ENCODE measurements at places on chromosomes 16 and 17.
A peak's percentile ranks its signal among the peaks of the same experiment; 100 is the strongest.

DNA sequence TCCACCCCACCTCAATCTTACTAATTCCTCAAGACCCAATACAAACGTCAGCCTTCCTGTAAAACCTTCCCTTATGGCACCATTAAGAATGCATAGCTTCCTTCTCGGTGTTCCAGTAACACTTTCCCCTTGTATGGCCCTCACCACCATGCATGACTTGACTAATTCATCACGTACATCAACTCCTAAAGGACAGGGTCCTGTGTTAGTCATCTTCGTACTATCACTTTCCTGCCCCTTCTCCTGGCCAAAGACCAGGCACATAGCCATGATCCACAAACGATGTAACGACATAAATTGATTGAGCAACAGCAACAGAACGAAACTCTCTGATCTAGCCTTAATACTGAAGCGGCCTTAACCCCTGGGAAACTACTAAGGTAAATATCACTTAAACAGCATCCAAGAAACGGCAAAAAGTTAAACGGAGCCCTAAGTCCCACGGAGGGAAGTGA lies 612 bp downstream of the PSMD12 start:
- peak overlapping the region; percentile 88 for H3K27ac ChIP-seq
- H3K36me3 ChIP-seq: peaks cover 11% of the 10 kb centered on the region
- no peaks in the 10 kb centered on the region for H3K27me3 ChIP-seq
- peak overlapping the region; percentile 92 for H3K4me3 ChIP-seq

GRCh38 chr17:13490906-13491482 lies 110.7 kb downstream of the HS3ST3A1 start:
- no peak for DNase-seq
- H3K36me3 ChIP-seq: no peaks in the 10 kb centered on the region
- H3K27ac ChIP-seq: no peak overlapping the region
- H3K4me1 ChIP-seq: no peaks in the 10 kb centered on the region

DNA sequence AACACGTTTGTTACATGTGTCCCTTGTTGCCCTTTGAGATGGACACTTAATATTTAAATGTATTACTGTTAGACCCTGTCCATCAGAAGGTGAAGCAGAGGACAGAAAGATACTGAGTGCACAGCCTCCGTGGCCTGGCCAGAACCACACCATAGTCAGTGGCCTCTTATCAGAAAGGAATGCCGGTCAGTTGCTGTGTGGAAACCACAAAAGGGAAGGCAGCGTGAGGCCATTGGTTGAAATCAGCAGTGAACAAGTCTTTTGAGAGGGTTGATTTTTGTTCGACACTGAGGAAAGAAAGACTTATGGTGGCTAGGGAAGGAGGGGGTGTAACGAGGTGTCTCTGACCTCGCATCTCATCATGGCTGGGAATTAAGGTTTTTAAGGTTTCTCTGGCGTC lies 85.4 kb upstream of the CLEC18A start:
- H3K27me3 ChIP-seq: no peaks in the 10 kb centered on the region
- no peak overlapping the region for H3K27ac ChIP-seq
- peaks cover 25% of the 10 kb centered on the region for H3K36me3 ChIP-seq
- H3K4me1 ChIP-seq: no peaks in the 10 kb centered on the region
- no peak overlapping the region for H3K4me3 ChIP-seq

DNA sequence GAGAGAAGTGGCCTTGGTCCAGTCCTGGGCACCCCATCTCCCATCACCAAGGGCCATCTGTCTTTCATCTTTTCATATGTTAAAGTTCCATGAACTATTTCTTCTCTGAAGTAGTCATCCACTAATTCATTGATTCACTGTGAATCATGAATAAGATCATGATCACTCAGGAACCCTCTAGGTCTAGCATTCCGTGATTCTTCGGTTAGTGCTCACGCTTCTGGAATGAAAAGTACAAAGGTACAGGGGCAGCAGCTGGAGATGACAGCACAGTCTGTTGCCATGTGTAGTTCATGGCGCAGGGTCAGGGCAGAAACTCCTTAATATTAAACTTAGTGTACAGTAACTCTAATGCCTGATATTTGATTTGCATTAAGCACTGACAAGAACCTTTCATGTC lies 127.1 kb downstream of the CDH13 start:
- H3K27ac ChIP-seq: no peak overlapping the region
- H3K27me3 ChIP-seq: peaks cover 2% of the 10 kb centered on the region
- H3K36me3 ChIP-seq: no peaks in the 10 kb centered on the region

DNA sequence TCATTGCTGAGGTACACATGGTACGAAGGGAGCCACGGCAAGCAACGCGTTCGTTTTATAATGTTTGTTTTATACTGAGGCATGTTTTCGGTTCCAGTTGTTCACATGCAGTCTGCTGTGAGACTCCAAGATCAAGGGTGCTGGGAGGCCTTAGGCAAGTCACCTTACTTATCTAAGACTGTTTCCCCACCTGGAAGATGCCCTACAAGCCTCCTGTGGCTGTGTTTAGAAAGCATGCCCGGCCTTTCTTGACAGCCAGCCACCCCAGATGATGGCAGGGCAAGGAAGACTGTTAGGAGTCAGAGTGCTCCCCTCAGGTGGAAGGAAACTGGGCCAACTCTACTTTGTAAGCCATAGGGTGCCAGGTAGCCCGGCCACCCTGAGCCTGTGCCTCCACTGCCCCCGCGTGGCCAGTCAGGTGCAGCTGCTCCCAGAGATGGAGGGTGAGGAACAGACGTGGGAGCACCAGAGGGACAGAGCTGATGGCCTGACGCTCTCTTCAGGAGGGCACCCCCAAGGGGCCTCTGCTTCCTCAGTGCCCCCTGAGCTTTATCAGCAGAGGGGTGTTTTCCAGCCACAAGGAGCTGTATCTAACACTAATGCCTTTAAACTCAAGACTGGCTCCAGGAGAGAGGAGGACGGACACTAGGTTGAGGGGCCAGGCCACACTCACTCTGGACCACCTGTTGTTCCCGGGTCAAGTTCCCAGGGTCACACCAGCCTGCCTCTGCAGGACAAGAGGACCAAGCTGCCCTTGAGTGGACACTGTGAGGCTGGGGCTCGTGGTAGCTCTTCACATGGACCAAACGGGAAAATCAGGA lies 5.4 kb downstream of the NAT9 start:
- H3K4me1 ChIP-seq: peaks cover 15% of the 10 kb centered on the region
- peak; percentile 63 for DNase-seq
- H3K36me3 ChIP-seq: peaks cover 68% of the 10 kb centered on the region
- peak overlapping the region; percentile 49 for H3K27ac ChIP-seq

DNA sequence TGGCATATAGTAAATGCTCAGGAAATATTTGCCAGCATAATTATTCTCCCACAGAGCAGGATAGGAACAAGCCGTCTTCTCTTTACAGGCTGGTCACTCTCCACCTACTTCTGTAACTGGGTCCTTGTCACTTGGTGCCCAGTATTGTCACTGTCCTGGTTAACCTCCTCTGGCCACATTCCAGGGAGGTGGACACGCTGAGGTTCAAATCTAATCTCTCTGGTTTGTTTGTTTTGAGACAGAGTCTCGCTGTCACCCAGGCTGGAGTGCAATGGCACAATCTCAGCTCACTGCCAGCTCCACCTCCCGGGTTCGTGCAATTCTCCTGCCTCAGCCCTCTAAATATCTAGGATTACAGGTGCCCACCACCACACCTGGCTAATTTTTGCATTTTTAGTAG lies 15.6 kb downstream of the SBK1 start:
- no peak for DNase-seq
- H3K36me3 ChIP-seq: peaks cover 5% of the 10 kb centered on the region
- no peak overlapping the region for H3K27ac ChIP-seq
- H3K4me1 ChIP-seq: peaks cover 46% of the 10 kb centered on the region

GRCh38 chr17:63714550-63715277 lies 14.8 kb upstream of the LIMD2 start:
- H3K4me1 ChIP-seq: peaks cover 6% of the 10 kb centered on the region
- no peaks in the 10 kb centered on the region for H3K27me3 ChIP-seq

- H3K27me3 ChIP-seq: no peaks in the 10 kb centered on the region
- no peaks in the 10 kb centered on the region for H3K36me3 ChIP-seq
- DNase-seq: peak; percentile 42
- peak overlapping the region; percentile 55 for H3K4me3 ChIP-seq
- peak overlapping the region; percentile 98 for H3K27ac ChIP-seq
Observed at GRCh38 chr17:40615068-40615840, 32.4 kb downstream of the SMARCE1 start.

- no peaks in the 10 kb centered on the region for H3K36me3 ChIP-seq
- DNase-seq: no peak
- H3K4me3 ChIP-seq: no peak within 1 kb of the TSS
- no peaks in the 10 kb centered on the region for H3K4me1 ChIP-seq
- H3K27me3 ChIP-seq: peaks cover 6% of the 10 kb centered on the region
Observed at GRCh38 chr16:22092143-22092933, at the start of gene VWA3A. Gene VWA3A (plus strand): TSS chr16:22092541. CDS start chr16:22092638, 97 bp downstream.

GRCh38 chr17:14389681-14390080 lies 88.8 kb downstream of the HS3ST3B1 start:
- H3K4me1 ChIP-seq: no peaks in the 10 kb centered on the region
- no peak for DNase-seq
- H3K4me3 ChIP-seq: no peak overlapping the region
- no peaks in the 10 kb centered on the region for H3K27me3 ChIP-seq
- H3K27ac ChIP-seq: no peak overlapping the region

DNA sequence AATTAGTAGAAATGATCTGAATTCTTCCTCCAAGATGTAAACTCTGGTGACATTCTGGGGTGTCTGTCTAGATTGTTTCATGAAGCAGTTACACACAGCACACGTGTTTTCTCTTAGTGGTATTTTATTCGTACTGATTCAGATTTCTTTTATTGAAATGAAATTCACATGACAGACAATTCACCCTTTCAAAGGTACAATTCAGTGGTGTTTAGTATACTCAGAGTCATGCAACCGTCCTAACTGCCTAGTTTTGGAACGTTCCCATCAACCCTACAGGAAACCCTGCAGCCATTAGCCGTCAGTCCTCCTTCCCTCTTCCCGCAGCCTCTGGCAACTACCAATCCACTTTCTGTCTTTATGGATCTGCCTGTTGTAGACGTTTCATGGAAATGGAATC lies 8.8 kb downstream of the WFDC1 start:
- no peaks in the 10 kb centered on the region for H3K36me3 ChIP-seq
- H3K27me3 ChIP-seq: no peaks in the 10 kb centered on the region
- no peak overlapping the region for H3K27ac ChIP-seq
- H3K4me1 ChIP-seq: no peaks in the 10 kb centered on the region
- no peak for DNase-seq
- no peak overlapping the region for H3K4me3 ChIP-seq

DNA sequence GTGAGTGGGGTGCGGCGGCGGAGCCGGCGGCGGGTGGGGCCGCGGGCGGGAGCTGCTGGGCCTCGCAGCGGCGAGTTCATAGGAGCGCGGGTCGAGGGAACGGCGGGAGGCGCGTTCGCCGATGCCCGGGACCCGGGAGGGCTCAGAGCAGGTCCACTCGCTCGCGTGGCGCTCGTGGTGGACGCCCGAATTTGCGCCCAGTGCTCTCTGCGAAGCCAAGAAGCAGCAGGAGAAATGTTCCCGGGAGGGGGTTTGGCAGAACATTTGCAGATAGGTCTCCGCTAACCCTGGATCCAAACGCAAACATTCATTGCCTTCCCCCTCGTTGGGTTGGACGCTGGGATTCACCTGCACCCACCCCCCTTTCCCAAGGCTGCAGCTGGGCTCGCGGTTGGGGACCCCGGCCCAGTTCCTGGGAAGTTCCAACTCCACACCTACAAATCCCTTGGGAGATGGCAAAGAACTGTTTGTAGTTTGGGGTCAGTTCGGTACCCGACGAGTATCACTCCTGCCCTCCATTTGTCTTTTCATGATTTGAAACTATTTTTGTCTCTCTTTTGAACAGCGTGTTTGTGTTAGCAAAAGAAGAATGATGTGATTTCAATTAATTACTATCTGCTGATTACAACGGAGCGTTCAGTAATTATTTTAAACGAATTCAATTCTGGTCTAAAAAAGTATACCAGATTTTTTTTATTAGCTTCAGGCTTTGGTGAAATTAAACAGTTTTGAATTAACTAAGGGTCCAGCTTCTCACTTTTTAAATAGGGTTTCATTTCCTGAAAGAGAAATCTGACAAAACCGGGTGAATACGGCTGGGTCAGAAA lies 2.3 kb downstream of the NTN1 start:
- H3K4me1 ChIP-seq: peaks cover 26% of the 10 kb centered on the region
- no peak overlapping the region for H3K27ac ChIP-seq
- peaks cover 38% of the 10 kb centered on the region for H3K27me3 ChIP-seq
- H3K36me3 ChIP-seq: no peaks in the 10 kb centered on the region
- DNase-seq: no peak

- DNase-seq: no peak
- peaks cover 6% of the 10 kb centered on the region for H3K4me1 ChIP-seq
- no peaks in the 10 kb centered on the region for H3K36me3 ChIP-seq
- H3K27me3 ChIP-seq: peaks cover 10% of the 10 kb centered on the region
- peak overlapping the region; percentile 86 for H3K4me3 ChIP-seq
Observed at GRCh38 chr16:58393138-58393504, 850 bp downstream of the GINS3 start.

GRCh38 chr16:28873543-28874201 lies 4.6 kb upstream of the ATP2A1 start:
- H3K4me3 ChIP-seq: no peak overlapping the region
- no peaks in the 10 kb centered on the region for H3K4me1 ChIP-seq
- peak; percentile 36 for DNase-seq
- H3K27me3 ChIP-seq: no peaks in the 10 kb centered on the region
- peaks cover 31% of the 10 kb centered on the region for H3K36me3 ChIP-seq
- H3K27ac ChIP-seq: no peak overlapping the region

- no peaks in the 10 kb centered on the region for H3K36me3 ChIP-seq
- H3K4me1 ChIP-seq: no peaks in the 10 kb centered on the region
- no peak for DNase-seq
Observed at GRCh38 chr17:72640415-72641165, 451.9 kb downstream of the SLC39A11 start.

- peak overlapping the region; percentile 73 for H3K27ac ChIP-seq
- peaks cover 29% of the 10 kb centered on the region for H3K4me1 ChIP-seq
- peaks cover 16% of the 10 kb centered on the region for H3K36me3 ChIP-seq
- peaks cover 8% of the 10 kb centered on the region for H3K27me3 ChIP-seq
Observed at GRCh38 chr17:58082341-58082869, 814 bp upstream of the DYNLL2 start.

DNA sequence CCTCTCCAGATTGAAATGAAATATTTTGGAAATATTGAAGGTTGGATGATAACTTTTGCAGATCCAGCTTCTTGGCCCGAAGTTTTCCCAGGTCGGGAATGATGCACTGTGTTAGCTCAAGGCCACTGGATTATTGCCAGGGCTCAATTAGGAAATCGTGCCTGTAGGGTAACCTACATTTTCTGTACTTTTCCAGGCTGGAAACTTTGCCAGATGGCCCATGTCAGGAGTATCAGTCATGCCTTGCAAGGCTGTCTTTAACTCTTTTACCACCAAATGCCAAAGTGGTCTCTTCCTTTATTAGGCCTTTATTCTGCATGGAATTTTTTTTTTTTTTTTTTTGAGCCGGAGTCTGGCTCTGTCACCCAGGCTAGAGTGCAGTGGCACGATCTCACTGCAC lies 8.9 kb upstream of the SEC14L1 start:
- H3K27ac ChIP-seq: no peak overlapping the region
- no peak for DNase-seq
- no peak overlapping the region for H3K4me3 ChIP-seq
- peaks cover 15% of the 10 kb centered on the region for H3K4me1 ChIP-seq
- H3K36me3 ChIP-seq: no peaks in the 10 kb centered on the region
- H3K27me3 ChIP-seq: no peaks in the 10 kb centered on the region

GRCh38 chr17:47735536-47736011 lies 2.5 kb downstream of the TBX21 start:
- peak overlapping the region; percentile 69 for H3K4me3 ChIP-seq
- no peak for DNase-seq
- no peaks in the 10 kb centered on the region for H3K36me3 ChIP-seq
- peaks cover 2% of the 10 kb centered on the region for H3K27me3 ChIP-seq
- peaks cover 32% of the 10 kb centered on the region for H3K4me1 ChIP-seq

- no peak for DNase-seq
- no peak overlapping the region for H3K4me3 ChIP-seq
- no peaks in the 10 kb centered on the region for H3K4me1 ChIP-seq
- no peak overlapping the region for H3K27ac ChIP-seq
Observed at GRCh38 chr16:61500851-61501250, 535.4 kb downstream of the CDH8 start.
